ENCODE measurements at places on chromosomes 1 and 21.

- DNase-seq = no peak
Observed at GRCh38 chr1:24202987-24203386, 15.9 kb upstream of the IFNLR1 start.

- DNase-seq = peak; percentile 67
Observed at GRCh38 chr1:107138767-107139445, 1.9 kb upstream of the NTNG1 start.

DNA sequence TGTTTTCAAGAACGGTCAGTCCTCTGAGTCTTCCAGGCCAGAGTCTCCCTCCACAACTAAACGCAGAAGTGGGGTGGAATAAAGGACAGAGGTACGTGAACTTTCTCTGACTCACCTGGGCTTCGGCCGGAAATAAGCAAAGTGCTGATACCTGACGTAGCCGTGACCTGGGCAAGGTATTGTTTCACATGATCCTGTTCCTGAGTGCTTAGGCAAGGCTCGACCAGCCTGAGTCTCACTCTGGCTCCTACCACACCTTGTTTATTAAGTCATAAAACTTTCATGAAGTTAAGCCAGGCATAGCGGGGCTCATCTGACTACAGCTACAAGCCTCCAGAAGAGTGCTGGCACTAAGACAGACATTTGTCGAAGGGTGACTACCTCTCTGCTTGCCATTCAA, 327.5 kb downstream of the SETD4 start:
- no peak for DNase-seq

GRCh38 chr21:34618941-34619340, 4.0 kb upstream of the RCAN1 start:
- no peak for DNase-seq

- no peak for DNase-seq
Observed at GRCh38 chr1:212645546-212646543, 37.3 kb downstream of the ATF3 start.

- no peak for DNase-seq
Observed at GRCh38 chr1:54721719-54722118, 6.1 kb downstream of the TTC4 start.

DNA sequence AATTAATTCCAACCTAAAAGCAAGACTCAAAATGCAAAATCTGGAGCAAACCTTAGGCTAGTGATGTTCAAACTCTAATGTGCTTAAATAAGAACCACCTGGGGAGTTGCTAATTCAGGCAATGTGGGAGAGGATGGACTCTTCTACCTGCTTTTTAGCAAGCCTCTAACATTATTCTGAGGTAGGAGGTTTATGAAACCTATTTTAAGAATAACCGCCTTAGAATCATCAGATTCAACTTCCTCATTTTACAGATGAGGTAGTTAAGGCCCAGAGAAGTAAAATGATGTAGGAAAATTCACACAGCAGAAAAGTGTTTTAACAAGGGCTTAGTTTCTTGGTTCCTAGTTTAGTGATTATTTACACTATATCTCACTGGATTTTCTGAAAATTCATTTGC, 8.6 kb upstream of the NTNG1 start:
- DNase-seq = no peak

DNA sequence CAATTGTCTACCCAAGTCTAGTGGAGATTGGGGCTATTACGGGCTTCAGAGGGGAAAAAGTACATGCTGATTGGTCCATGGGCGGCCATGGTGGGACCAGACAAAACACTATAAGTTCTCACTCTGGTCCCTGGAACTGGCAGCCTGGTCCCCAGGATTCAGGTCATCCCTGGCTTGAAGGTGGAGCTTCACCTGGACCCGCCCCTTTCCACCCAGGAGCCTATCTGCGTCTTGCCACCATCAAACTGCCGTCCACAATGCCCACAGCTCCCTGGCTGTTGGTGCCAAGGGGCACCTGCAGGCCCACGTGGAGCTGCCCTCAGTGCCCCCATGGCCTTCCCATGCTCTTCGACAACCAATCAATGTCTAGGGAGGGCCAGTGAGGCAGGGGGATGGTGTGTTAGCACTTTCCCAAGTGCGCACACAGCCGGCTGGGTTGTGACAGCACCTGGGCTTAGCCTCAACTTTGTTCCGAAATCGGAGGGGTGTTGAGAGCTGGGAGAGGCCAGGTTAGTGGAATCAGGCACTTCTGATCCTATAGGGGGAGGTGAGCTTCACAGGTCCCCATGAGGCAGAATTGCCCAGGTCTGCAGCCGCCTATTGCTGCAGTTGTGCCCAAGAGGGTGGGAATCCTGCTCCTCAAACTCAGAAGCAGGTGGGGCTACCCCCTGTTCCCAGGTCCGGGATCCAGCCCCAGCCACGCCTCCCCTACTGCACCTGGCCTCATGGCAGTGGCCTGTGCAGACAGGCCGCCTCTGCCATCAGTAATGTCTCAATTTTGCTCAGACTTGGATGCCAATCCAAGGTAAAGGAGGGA, 1369.4 kb upstream of the PRMT6 start:
- no peak for DNase-seq

DNA sequence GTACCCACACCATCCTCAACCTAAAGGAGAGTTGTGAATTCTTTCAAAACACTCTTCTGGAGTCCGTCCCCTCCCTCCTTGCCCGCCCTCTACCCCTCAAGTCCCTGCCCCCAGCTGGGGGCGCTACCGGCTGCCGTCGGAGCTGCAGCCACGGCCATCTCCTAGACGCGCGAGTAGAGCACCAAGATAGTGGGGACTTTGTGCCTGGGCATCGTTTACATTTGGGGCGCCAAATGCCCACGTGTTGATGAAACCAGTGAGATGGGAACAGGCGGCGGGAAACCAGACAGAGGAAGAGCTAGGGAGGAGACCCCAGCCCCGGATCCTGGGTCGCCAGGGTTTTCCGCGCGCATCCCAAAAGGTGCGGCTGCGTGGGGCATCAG, 638 bp upstream of the OLIG2 start:
- no peak for DNase-seq

DNA sequence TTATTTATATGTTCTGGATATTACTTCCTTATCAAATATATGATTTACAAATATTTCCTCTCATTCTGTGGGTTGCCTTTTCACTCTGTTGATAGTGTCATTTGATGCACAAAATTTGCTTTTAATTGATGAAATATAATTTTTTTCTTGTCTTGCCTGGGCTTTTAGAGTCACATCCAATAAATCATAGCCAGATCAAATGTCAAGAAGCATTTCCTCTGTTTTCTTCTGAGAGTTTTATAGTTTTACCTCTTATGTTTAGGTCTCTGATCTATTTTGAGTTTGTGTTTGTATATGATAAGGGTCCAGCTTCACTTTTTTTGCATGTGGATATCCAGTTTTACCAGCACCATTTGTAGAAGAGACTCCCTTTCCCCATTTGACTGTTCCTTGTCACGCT, 29.5 kb downstream of the CD46 start:
- DNase-seq = no peak

- DNase-seq = no peak
Observed at GRCh38 chr1:207124389-207124788, 20.4 kb downstream of the C4BPA start.

DNA sequence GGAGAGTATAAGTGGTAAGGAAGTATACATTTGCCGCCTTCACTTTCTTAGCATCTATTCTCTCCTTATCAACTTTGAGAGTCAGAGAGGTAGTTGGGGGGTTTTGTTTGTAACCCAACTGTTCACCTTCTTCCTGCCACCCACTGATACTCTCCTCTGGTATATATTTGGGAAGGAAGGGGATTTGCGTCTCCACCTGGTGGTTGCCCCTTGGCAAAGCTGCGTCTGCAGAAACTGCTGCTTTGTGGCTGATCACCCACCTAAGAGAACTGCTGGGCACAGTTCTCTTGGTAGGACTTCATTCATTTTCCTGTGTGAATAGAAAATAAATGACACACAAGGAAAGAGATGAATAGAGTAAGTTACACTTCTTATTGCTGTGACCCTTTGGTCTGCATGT, 87.0 kb downstream of the SYT14 start:
- no peak for DNase-seq

- no peak for DNase-seq
Observed at GRCh38 chr1:116409751-116410191, 36.7 kb downstream of the ATP1A1 start.

- DNase-seq = peak; percentile 47
Observed at GRCh38 chr1:214261206-214262123, 19.5 kb upstream of the SMYD2 start.

DNA sequence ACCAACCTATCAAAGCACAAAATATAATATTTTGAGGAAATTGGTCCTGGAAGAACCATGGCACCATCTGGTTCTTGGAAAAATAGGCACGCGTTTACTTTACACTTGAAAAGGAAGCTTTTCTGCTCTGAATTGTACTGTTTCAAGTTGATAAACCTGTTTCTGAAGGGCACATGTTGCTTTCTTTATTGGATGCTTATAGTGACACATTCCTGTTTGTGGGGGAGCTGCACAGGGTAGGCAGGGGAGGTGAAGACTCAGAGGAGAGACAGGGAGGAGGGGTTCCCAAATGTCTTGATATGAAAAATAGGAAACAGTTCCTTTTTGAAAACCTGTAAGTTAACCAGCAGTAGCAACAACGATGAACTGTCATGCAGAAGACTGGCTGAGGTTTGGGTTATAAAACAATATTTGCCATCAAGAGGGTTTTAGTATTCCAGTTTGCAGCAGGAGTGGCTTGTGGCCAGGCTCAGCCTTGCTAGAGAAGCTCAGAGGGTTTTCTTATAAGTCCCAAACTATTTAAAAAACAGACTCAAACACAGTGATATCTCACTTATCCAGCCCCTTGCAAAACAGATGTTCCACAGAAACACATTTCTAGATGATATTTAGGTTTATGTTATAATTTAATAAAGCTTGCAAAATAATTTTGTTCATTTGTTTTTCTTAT, 127.0 kb upstream of the MROH9 start:
- no peak for DNase-seq

DNA sequence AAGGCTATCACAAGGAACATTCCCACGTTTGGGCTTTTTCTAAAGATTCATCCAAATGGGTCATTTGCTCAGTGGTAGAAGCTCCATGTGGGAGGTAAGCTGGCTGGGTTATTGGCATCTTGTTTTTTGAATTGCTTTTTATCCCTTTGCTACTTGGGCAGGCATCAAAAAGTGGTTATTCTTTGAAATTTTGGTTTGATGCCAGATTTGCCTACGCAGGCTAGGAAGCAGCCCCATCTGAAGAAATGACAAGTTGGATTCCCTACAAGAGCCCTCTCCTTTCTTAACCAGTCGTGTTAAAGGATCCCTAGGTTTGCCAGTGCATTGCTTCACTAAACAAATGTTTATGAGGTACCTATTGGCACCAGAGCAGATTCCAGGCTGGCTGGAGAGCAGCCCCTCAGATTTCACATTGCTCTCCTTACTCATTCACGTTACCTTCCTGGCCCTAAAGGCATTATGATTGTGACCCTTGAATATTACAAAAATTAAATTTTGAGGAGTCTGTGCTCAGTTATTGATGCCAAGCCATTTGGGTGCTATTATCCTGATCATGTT, 38.8 kb downstream of the ARID1A start:
- DNase-seq = peak; percentile 67

DNA sequence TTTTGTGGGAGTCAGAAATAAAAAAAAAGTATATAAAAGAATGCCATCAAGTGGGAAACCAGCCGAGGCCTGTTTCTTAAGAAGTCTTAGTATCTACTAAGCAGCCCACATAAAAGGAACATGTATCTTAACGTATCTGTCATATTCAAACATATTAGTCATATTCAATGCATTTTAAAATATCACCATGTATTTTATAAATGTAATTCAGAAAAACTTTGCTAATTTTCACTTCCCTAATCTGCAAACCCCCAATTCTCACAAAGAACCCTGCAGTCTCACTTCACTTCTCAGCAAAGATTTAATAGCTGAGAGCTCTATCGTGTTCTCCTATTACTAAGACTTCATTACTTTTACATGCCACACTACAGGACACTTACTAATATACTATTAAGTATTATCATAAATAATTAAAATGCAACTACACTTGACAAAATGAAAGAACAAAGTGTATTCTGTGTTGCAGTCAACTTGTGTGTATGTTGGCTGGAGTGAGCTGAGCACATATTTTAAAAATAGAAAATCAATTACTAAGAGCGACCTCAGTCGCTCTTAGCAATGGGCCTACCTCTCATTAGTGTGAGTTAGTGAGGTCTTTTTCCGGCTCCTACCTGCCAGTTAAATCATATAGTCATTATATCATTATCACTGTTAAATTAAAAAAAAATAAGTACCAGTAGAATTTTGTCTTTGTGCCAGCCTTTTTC, 484.3 kb downstream of the LMO4 start:
- no peak for DNase-seq

GRCh38 chr1:200452850-200453552, 43.2 kb upstream of the ZNF281 start:
- DNase-seq = no peak

- DNase-seq = no peak
Observed at GRCh38 chr1:109229531-109230127, 15.9 kb downstream of the SARS1 start.

DNA sequence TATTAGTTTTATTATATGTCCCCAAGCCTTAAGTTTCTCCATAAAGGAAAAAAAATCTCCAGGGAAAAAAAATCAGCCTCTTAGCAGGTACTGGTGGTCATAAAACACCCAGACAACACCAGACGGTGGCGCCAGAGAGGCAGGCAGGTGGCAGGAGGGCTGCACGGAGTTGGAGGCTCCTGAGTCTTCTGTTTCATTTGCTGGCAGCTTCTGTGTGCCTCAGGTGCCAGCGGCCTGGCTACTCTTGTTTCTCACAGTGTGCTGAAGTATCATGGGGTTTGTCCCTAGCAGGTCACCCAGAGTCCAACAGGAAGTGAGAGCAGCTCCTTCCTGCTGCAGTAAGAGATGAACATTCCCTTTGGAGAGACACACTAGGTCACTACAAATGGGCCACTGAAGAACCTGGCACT, 123.3 kb upstream of the GADD45A start:
- peak; percentile 66 for DNase-seq

- no peak for DNase-seq
Observed at GRCh38 chr1:199040076-199040905, 401.5 kb downstream of the PTPRC start.

- DNase-seq = peak; percentile 77
Observed at GRCh38 chr21:39313571-39314142, at the start of gene BRWD1. Gene BRWD1, minus strand, starts transcription at chr21:39313632. Its CDS starts 141 bp downstream, at chr21:39313491.

DNA sequence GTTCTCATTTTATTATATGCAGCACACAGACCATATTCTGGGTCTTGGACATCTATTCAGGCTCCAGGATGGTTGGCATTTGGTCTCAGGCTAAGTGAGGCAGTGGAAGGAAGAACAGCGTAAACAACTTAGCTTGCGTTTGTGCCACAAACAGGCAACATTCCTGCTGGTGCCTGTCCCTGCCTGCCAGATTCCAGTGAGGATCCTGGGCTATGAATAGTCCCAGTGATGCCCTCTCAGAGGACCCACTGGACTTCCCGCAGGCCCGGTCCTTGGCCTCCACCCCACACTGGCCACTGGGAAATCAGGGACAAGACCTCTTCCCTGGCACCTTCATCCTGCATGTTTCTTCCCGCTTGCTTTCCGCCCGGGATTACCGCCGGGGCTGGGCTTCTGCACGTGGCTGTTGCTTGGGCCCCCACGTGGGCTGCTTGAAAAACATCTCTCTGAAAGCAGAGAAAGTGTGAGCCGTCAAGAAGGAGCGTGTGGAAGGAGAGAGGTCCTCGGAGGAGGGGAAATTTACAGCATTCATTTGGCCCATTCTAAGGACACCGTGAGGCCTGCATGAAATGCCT, 145.1 kb upstream of the WNT4 start:
- no peak for DNase-seq

GRCh38 chr1:19477284-19478249, 7.8 kb downstream of the CAPZB start:
- no peak for DNase-seq

All from astrocyte (in vitro differentiated cells and primary cell).